ENCODE measurements at places on chromosomes 12 and 14.
A peak's percentile ranks its signal among the peaks of the same experiment; 100 is the strongest.

DNA sequence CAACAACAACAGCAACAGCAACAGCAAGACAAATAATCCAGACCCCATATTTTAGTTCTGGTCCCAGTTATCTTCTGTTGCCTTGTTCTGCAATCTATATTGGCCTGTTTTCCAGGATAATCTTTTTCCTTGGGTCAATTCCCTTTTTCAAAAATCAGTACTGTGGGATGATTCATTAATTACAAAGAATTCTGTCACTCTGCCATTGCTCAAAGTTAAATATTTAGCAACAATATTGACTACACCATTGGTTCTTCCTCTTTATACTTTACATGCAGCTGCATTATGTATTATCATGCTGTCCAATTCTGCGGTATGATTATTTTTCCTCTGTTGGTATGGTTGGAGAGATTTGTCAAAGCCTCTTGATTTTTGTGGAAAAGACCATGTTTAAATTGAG, 10.1 kb upstream of the GALNT8 start:
- H3K27me3 ChIP-seq: no peaks in the 10 kb centered on the region
- H3K27ac ChIP-seq: no peak overlapping the region
- H3K4me3 ChIP-seq: no peak overlapping the region
- H3K4me1 ChIP-seq: no peaks in the 10 kb centered on the region

DNA sequence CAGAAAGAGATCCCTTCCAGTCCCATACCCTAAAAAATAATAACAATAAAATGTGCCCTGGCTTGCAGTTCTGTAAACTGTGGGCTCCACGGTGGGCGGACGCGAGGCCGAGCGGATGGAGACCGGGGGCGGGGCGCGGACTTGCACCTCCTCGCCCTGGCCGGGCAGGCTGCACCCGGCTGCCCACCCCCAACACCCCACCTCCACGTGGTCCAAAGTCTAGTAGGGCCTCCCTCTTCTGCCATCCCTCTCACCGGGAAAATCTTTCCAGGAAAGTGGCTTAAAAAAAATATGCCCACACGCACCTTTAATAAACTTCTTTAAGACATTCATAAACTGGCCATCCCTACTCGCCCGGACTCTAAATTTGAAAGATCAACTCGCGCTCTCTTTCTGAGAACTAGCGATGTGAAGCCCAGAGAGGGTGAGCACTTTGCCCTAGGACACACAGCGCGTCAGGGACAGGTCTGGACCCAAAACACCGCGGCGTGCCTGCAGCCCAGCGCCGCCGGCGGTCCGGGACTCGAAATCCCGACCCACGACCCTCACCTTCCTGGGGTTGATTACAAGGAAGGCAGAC, 1.9 kb upstream of the BCL11B start:
- H3K4me3 ChIP-seq: peak overlapping the region; percentile 62
- H3K27ac ChIP-seq: peak overlapping the region; percentile 14
- peaks cover 14% of the 10 kb centered on the region for H3K4me1 ChIP-seq
- no peaks in the 10 kb centered on the region for H3K27me3 ChIP-seq
- H3K36me3 ChIP-seq: no peaks in the 10 kb centered on the region

DNA sequence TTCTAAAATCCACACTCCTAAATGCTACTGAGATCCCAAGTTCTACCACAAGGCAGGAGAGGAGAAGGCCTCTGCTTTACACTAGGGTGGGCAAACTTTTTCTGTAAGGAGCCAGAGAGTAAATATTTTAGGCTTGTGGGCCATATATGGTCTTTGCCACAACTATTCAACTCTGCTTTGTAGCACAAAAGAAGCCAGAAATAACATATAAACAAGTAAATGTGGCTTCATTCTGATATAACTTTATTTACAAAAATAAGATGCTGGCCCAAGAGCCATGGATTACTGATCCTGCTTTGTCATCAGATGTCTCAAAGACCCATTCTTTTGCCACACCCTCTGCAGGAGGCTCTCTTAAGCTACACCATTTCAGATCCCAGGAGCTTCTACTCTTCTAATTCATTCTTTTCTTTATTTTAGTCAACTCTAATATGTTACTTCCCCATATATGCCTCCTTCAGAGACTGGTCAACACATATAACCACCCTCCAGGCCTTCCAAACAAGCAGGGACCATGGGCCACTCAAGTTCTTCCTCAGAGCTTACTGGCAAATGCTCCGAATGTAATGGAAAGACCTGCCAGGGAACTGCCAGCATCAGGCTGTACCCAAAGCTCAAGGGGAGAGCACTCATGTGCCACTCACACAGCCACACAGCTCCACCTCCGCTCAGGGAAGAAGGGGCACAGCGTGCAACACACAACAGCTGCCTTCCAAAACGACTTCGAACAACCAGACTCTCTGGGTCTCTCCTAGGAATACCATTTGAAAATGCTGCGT, 15.6 kb downstream of the APPL2 start:
- H3K4me1 ChIP-seq: no peaks in the 10 kb centered on the region
- DNase-seq: no peak
- no peaks in the 10 kb centered on the region for H3K27me3 ChIP-seq

GRCh38 chr12:43052441-43052840, 462.9 kb upstream of the PRICKLE1 start:
- no peak overlapping the region for H3K27ac ChIP-seq
- no peaks in the 10 kb centered on the region for H3K36me3 ChIP-seq
- H3K4me1 ChIP-seq: no peaks in the 10 kb centered on the region
- H3K27me3 ChIP-seq: no peaks in the 10 kb centered on the region
- no peak for DNase-seq
- no peak overlapping the region for H3K4me3 ChIP-seq

GRCh38 chr14:79638672-79639266, 572.5 kb downstream of the DIO2 start:
- H3K36me3 ChIP-seq: no peaks in the 10 kb centered on the region
- no peak for DNase-seq
- no peak overlapping the region for H3K4me3 ChIP-seq
- no peaks in the 10 kb centered on the region for H3K27me3 ChIP-seq

GRCh38 chr14:93892505-93892839, 34.7 kb upstream of the FAM181A start:
- DNase-seq: no peak
- H3K4me1 ChIP-seq: no peaks in the 10 kb centered on the region
- no peak overlapping the region for H3K27ac ChIP-seq

DNA sequence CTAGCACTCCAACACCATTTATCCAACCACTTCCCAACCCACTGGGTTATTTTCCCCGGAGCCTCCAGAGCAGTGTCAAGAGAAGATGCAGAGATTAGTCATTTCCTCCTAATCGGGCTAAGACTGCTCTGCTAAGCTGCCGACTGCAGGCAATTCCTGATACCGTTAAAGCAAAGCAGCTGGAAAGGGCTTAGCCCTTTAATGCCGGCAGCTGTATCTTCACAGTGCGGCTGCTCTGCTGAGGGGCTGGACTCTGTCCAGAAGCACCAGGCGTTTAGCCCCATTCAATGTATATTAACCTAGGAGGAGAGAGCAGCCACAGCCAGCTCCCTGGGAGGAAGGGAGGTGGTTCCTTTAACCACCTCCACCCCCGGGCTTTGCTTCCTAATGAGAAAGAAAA, 11.1 kb downstream of the AQP6 start:
- H3K4me1 ChIP-seq: no peaks in the 10 kb centered on the region
- no peak for DNase-seq
- no peaks in the 10 kb centered on the region for H3K27me3 ChIP-seq
- no peaks in the 10 kb centered on the region for H3K36me3 ChIP-seq

DNA sequence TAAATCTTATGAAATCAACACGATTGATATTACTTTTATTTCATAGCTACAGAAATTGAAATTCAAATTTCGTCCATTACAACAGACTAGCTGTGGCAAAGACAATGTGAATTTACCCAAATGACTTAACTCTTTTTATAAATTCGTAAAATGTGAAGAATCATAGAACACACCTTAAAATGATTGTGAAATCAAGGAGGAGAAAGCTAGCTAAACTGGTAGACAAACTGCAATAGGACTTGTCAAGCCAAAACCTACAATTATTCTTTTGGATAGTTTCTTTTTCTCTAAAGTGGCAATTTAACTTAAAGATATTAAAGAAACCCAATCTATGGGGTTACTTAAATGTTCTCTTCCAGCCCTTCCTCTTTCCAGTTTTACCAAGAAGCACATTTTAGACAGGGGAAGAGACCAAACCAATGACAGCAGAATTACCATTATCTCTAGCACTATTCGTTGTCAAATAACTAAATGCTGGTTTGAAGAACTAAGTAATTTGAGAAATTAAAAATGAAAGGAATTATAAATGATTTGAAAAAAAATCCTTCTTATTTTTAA, 807 bp upstream of the SLC16A7 start:
- H3K27me3 ChIP-seq: no peaks in the 10 kb centered on the region
- peak overlapping the region; percentile 92 for H3K27ac ChIP-seq
- peak overlapping the region; percentile 95 for H3K4me3 ChIP-seq
- peaks cover 30% of the 10 kb centered on the region for H3K4me1 ChIP-seq

- H3K4me1 ChIP-seq: no peaks in the 10 kb centered on the region
- no peaks in the 10 kb centered on the region for H3K27me3 ChIP-seq
- no peaks in the 10 kb centered on the region for H3K36me3 ChIP-seq
- DNase-seq: no peak
These were observed 346.8 kb downstream of the ETNK1 start for GRCh38 chr12:22971701-22972191.

GRCh38 chr12:105492591-105493545, 162.4 kb downstream of the C12orf75 start:
- H3K4me3 ChIP-seq: no peak overlapping the region
- no peaks in the 10 kb centered on the region for H3K36me3 ChIP-seq
- no peak overlapping the region for H3K27ac ChIP-seq
- H3K27me3 ChIP-seq: no peaks in the 10 kb centered on the region
- DNase-seq: no peak

DNA sequence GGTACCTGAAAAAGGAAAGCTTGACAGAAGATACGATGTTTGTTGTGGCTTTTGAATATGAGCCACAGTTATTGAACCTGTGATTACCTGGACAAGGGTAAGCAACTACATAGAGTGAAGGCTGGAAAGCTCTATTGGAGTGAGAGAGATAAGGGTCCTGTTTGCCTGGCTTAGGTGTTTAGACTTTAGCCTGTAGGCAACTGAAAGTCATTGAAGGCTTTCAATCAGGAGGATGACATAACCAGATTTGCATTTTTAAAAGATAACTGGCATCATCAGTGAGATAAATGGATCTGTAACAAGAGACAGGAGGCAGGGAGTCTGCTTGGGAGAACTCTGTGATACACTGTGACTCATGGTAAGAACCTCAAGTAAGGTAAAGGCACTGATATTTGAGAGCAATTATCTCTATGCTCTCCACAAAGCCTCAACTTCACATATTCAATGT, 128.9 kb upstream of the SOX5 start:
- H3K4me1 ChIP-seq: no peaks in the 10 kb centered on the region
- H3K4me3 ChIP-seq: no peak overlapping the region
- no peaks in the 10 kb centered on the region for H3K27me3 ChIP-seq
- H3K27ac ChIP-seq: no peak overlapping the region
- no peak for DNase-seq

GRCh38 chr12:34347367-34347766, 325.1 kb downstream of the ALG10 start:
- H3K27me3 ChIP-seq: no peaks in the 10 kb centered on the region
- H3K36me3 ChIP-seq: no peaks in the 10 kb centered on the region
- no peak overlapping the region for H3K27ac ChIP-seq

GRCh38 chr14:101033006-101033405, 129.5 kb upstream of the RTL1 start:
- H3K36me3 ChIP-seq: no peaks in the 10 kb centered on the region
- H3K27ac ChIP-seq: no peak overlapping the region
- DNase-seq: peak; percentile 26
- no peak overlapping the region for H3K4me3 ChIP-seq
- no peaks in the 10 kb centered on the region for H3K4me1 ChIP-seq
- H3K27me3 ChIP-seq: no peaks in the 10 kb centered on the region

Data from CD8-positive, alpha-beta memory T cell (primary cell).